Putamen (tissue), 1 donor: ENCODE measurements at places on chromosomes 1 and 21.
A peak's percentile ranks its signal among the peaks of the same experiment; 100 is the strongest.

DNA sequence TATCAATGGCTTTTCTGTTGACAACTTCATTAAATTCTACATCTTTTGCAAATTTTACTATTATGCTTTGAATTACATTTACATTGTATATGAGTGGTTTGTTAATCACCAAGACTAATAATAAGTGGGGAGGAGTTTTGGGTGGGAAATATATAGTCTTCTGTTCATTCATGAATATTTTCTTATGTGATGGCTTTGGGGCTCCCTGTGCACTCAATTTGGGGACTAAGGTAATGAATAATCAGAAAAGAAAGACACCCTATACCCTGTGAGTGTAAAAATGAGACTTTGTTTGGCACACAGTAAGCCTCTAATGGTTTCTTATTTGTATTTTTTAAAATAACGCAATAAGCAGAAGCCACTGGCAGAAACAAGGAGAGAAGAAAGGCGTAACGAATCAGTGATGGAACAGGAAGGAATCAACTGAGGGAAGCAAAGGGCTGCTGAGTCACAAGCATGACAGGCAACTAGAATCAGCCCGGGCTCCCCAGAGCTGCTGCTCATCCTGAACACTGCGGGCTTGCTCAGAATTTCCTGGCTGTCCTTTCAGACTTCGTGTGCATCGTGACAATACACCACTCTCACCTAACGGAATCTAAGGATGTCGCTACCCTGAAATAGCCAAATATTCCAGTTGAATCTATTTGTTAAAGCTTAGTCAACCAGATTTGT lies 20.8 kb upstream of the RGS2 start:
- DNase-seq: no peak

GRCh38 chr1:40919475-40920011 lies 57.4 kb upstream of the CITED4 start:
- DNase-seq: peak; percentile 87

GRCh38 chr1:24767351-24767750 lies 22.1 kb downstream of the CLIC4 start:
- no peak for DNase-seq

- DNase-seq: no peak
These were observed 1.9 kb downstream of the SH3BGR start for GRCh38 chr21:39453571-39454179.

DNA sequence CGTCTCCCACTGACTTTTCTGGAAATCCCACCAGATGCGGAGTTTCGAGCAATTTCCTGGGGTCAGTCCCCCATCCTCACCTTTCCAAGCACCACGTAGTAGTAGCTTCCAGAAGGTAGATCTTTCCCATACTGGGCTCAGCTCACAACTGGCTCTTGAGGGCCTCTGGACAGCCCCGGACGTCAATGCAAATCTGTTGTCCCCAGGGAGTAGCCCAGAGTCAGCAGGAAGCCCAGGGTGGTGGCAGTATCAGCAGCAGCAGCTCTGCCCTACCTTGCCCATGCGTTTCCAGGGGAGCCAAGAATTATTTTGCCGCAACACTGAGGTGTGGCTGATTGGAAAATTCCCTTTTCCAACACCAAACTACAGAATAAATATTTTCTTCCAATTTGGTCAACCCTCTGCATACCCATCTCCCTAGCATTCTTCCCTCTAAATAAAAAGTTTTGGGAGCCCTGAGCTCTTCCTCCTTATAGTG lies 70.3 kb downstream of the CD46 start:
- DNase-seq: no peak

GRCh38 chr1:225652729-225653462 lies at the start of gene ENAH:
ENAH (minus strand) TSS chr1:225653123; CDS start chr1:225652690, 433 bp downstream.
- DNase-seq: peak; percentile 88

- peak; percentile 41 for DNase-seq
These were observed 128.0 kb downstream of the SETD4 start for GRCh38 chr21:35932232-35932911.

DNA sequence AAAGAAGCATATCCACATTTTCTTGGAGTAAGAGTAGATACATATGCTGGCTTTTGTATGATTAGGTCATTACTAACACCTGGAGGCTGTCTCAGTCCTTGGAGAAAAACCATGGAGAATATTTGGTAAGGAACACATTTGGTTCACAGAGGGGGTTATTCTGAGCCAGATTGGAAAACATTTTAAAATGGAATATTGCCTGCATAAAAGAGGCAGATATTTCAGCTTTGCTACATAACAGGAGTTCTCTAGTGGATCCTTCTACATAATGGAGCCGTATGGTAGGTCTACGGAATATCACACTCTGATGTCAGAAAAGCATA lies 415.1 kb downstream of the ADGRL2 start:
- no peak for DNase-seq

GRCh38 chr1:42035205-42035829 lies 116.6 kb upstream of the HIVEP3 start:
- peak; percentile 75 for DNase-seq

- DNase-seq: no peak
These were observed 10.7 kb upstream of the HNRNPU start for GRCh38 chr1:244874974-244875579.

GRCh38 chr21:34642211-34643075 lies 26.4 kb upstream of the CLIC6 start:
- DNase-seq: no peak

DNA sequence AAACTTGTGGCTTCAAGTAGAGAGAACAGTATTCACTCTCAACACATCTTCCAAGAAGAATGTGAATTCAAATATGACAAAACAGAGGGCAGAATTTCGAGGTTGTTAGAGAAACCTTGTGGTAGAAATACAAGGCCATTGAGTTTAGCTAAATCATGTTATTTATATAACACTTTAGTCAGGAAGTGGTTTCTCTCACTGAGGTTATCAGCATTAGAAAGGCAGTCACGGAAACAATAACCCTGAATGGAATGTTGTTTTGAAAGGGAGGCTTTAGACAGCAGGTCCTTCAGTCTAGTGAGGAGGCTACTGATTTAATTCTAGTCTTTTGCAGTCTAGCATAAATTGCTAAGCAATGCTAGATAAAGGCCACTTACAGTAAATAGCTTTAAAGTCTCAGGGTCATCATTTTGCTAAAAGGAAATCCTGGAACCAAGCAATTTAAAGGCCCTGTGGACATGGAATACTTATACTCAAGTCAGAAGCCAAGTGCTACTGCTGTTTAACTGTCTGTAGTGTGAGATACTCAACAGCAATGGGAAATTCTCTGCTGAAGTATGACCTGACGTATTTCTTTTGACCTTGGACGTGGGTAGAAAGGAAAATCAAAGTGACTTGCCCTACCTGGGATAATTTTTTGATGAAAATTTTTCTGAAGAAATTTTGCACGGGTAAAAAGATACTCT lies 89.0 kb upstream of the CHODL start:
- DNase-seq: no peak

DNA sequence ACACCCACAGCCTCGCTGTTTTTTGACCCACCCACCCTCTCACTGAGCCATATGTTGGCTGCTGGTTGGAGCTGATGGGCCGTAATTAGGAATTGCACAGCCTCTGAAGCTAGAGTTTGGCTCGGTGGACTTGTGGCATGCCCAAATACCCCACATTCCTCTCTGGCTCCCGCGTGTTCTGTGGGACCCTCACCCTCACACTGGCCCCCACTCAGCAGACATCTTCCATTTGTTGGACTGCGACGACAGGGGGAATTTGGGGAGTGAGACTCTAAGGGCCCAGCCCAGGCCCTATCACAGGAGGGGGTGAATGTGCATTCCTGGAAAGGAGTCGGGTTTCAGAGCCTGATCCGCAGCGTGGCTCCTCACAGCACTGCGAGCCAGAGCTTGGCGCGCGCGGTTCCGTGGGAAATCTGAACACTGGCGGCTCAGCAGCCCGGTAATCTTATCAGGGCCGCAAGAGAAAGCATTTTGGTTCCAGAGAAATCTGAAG lies 5.2 kb downstream of the RCSD1 start:
- DNase-seq: no peak

GRCh38 chr1:222791006-222791710 lies 23.7 kb upstream of the DISP1 start:
- DNase-seq: no peak

GRCh38 chr1:48939042-48939441 lies 162.4 kb upstream of the BEND5 start:
- no peak for DNase-seq

DNA sequence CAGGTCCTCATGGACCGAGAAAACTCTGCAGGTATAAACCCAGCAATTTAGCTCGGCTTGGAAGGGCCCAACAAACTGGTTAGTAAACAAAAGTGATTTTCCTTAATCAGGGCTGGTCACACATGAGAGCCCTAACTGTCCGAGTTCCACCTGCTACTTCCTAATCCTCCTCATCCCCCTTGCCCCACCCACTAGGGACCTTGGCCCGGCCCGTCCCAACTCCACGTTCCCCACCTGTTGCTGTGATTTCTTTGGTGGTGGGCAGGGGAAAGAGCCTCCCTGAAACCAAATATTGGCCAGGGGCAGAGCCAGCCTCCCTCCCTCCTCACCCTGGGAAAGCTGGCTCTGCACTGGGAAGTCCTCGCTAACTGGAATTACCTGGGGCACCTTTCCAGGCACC lies 304.2 kb upstream of the PROX1 start:
- DNase-seq: no peak

GRCh38 chr21:36097427-36098181 lies 27.8 kb downstream of the CBR1 start:
- DNase-seq: no peak

DNA sequence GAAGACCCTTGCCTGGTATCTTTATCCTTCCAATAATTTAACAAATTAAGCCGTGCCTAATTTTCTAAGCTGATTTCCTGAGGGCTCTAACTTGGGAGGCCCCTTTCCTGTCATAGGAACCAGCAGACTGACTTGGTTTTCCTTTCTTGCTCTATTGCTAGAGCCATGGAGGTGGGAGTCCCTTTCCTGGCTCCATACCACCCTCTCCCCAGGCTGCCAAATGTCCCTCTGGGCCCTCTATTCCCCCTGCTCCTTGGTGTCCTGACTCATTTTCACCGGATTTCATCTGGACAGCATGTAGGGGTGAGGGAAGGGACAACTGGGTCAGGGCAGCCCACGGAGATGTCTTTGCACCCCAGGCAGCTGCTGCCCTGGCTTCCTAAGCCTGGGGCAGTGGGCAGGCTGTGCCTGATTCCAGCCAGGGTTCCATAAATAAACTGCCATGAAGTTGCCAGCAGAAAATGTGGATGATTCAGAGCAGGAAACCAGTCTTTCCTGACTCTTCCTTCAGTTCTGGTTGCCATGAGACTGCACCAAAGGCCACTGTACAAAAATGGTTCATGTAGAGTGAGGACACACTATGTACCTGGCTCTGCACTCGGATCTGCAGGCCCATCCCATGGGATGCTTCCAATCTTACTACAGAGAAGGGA lies 38.0 kb upstream of the SERBP1 start:
- no peak for DNase-seq

DNA sequence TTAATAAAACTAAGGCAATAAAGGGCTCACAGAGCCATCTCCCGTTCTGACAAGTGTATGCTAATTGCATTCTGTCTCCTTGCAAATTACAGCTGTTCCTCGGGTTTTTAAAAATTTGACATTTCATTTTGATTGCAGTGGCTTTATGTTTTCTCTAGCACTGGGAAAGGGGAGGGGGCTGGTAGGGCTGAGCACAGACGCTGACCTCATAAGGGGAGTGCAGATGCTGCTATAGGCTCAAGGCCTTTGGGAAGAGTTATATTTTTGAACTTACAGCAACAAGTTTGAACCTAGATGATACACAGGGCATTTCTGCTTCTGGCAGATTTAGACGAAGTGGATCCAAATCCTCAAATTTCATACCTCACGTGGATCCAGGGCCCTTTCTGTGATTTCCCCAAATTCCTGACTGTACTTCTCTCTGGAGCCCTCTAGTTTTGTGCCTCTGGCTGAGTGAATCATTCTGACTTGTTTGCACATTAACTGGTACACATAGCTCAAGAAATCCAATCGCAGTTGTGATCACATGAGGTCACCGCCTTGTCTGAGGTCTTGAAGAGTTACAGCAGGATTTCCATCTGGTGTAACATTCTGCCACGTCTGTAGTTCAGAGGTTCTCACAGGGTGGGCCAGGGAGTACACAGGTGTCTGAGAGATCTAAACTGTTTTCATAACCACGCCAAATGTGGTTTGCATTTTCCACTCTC lies 230.3 kb downstream of the C1orf94 start:
- no peak for DNase-seq

- no peak for DNase-seq
These were observed 143.2 kb upstream of the C1orf105 start for GRCh38 chr1:172277275-172277674.

GRCh38 chr1:113732802-113733201 lies 26.5 kb downstream of the PHTF1 start:
- no peak for DNase-seq

- DNase-seq: peak; percentile 7
These were observed 77.0 kb downstream of the CTH start for GRCh38 chr1:70487910-70488665.

GRCh38 chr21:34942911-34943310 lies 106.2 kb downstream of the RUNX1 start:
- DNase-seq: no peak

DNA sequence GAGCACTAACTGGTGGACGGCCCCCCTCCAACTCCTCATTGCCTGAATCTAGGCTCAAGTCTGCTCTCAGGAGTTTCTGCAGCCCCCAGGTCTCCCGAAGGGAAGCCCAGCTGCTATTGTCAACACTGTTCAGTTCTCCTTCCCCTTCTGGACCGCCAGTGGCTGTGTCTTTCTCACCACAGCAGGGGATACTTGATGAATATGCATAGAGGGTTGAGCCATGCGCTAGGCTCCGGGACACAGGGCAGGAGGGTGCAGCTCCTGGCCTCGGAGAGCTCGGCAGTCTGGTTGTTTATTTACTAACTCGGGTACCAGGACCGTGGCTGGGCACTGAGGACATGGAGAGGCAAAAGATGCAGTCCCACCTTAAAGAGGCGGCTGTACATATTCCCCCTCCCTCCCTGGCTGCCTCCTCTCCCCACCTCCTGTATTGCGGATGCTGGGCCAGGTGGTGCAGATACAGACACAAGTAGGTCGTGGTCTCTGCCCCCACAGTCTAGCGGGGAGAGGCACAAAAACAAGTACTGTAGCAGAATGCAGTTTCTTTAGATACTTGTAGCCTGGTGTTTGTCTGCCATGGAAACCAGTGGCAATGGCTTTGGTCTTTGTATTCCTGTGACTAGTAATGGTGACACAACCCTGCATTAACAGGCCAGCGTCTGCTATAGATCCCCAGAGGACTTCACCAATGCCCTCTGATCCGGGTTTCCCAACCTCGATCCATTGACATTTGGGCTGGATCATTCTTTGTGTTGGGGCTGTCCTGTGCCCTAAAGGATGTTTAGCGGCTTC lies 26.2 kb downstream of the ARHGEF10L start:
- peak; percentile 27 for DNase-seq

DNA sequence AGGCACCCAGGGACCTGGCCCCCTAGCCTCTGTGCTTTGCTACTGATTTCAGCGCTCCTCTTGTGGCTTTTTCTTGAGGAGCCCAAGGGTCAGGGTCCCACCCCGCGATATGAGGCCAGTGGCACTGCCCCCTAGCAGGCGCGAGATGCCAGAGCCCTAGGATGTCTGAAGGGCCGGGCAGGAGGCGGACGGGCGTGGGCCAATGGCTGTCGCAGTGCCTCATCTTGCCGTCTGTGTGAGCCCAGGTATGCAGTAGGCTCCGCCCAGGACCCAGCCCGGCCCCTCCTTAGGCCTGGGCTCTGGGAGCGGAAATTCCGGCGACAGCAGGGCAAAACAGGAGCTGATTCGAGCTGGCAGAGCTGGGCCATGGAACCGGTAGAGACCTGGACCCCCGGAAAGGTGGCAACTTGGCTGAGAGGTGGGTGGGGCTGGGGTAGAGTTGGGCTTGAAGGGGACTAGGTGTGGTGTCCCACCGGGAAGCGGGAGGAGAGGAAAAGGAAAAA lies at the start of gene CNKSR1:
Gene CNKSR1 (plus strand): TSS at position 310 of the 503 bp plus-strand sequence. CDS start 57 bp downstream, at position 367.
- no peak for DNase-seq

GRCh38 chr1:204600968-204601367 lies 84.6 kb downstream of the LRRN2 start:
- no peak for DNase-seq
